ENCODE measurements at places on chromosomes 3 and 15. TPM values are rescaled to one million over a fixed set of nuclear protein-coding genes. Genes with fewer than 3 reads are reported as not detected.

DNA sequence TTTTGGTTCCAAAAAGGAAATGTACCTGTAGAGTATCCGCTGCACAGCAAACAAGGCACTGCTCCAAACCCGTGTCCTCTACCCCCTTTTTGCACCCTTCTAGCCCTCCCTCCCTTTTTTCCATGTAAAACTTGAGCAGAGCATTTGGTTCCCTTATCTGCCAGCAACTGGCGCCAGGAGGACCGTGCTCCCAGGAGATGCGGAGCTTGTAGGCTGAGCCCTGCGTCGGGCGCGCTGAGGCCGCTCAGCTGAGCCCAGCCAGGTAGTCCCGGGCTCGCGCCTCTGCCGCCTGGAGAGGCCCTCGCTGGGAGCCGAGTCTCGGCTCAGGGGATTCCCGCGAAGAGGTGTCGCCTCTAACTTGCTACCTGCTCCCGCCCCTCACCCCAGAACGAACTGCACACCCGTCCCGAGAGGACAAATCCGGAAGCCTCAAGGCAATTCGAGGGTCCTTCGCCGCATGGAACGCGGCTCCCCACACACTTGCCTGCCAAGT lies 575 bp downstream of the TRPM7 start:
- peak; percentile 79 for DNase-seq

The AP3B2 gene
- 19.3 TPM for total RNA-seq

The STRA6 gene
- total RNA-seq = 9.4 TPM

The TMCO5A gene
- total RNA-seq = not detected

- DNase-seq = no peak
Measured at GRCh38 chr3:127106456-127106855, 86.5 kb upstream of the PRR23E start.

DNA sequence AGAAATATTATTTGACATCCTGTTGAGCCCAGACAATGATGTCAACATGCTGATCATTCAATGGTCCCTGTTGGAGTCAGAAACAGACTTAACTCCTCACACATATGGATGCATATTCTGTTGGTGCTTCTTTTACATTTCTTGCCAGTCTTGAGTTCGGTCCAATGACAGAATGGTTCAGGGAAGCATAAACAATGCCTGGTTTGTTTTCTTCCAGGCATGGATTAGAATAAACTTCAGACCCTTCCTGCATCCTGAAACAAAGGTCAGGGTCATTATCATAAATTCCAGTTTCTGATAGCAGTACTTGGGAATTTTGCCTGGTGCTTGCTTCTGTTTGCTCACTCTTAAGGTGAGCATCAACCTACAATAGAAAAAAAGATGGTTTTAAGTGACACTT lies 33.3 kb downstream of the BTLA start:
- DNase-seq = peak; percentile 24

- no peak for DNase-seq
Measured at GRCh38 chr15:85583442-85583841, 203.0 kb downstream of the AKAP13 start.
